Bone marrow (tissue), 2 donors: ENCODE measurements at places on chromosomes 12 and 14.

GRCh38 chr14:104462651-104463630 lies 116.6 kb upstream of the C14orf180 start:
- no peak for DNase-seq

- peak; percentile 9 for DNase-seq
These were observed at the start of gene RPS6KL1 for GRCh38 chr14:74922752-74923401. Gene RPS6KL1, minus strand, starts transcription at chr14:74923260. Its CDS starts 1,719 bp downstream, at chr14:74921541.

GRCh38 chr14:99065551-99065950 lies 206.4 kb downstream of the BCL11B start:
- DNase-seq = no peak

DNA sequence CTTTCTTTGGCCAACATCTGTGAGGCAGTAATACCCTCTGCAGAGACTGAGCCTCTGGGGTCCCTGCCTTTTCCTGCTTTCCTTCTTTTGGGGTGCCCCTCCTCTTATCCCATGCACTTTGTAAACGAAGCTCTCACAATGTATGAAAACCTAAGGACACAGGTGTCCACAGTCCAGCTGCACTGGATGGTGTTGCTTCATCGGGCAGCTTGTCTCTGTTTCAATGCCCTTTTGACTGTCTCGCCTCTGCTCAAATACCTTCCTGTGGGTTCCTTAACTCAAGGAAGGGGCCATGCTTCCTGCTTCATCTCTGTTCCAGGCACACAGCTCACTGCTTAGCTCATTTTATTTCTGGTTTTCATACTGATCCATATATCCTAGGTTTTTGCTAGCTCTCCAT lies 6.4 kb downstream of the C1RL start:
- no peak for DNase-seq

DNA sequence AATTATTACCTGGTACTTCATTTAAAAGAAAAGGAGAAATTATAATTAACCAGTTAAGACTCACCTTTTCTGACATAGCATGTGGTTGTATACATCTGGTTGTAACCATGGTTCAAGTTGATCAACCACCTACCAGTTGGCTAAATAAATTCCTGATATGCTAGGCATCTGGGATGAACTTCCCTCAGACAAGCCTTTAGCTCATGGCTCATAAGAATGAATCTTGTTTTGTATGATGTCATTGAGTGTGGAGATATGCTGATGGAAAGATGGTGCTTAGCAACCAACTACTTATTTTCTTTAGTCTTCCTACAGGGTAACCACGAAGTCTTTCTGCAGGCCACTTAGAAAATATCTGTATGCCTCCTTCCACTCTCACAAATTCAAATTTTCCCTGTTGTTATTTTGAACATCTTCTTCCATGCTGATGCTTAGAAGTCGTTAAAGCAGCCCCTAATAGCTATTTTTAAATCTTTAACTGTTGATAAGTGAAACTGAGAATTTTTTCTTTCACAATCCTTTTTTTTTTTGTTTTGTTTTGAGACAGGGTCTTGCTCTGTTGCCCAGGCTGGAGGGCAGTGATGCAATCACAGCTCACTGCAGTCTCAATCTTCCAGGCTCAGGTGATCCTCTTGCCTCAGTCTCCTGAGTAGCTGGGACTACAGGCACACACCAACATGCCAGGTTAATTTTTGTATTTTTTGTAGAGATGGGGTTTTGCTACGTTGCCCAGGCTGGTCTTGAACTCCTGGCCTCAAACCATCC lies 51.9 kb upstream of the PTHLH start:
- no peak for DNase-seq

- no peak for DNase-seq
These were observed 4.2 kb upstream of the DAD1 start for GRCh38 chr14:22593189-22593588.
